ENCODE measurements at places on chromosomes 2 and 18. TPM values are rescaled to one million over a fixed set of nuclear protein-coding genes. Genes with fewer than 3 reads are reported as not detected.

GRCh38 chr2:112776113-112776512 lies 8.2 kb downstream of the IL1A start:
- H3K4me1 ChIP-seq, result peaks cover 10% of the 10 kb centered on the region
- H3K36me3 ChIP-seq, result no peaks in the 10 kb centered on the region
- no peak overlapping the region for H3K27ac ChIP-seq
- no peak for DNase-seq
- H3K27me3 ChIP-seq, result no peaks in the 10 kb centered on the region

DNA sequence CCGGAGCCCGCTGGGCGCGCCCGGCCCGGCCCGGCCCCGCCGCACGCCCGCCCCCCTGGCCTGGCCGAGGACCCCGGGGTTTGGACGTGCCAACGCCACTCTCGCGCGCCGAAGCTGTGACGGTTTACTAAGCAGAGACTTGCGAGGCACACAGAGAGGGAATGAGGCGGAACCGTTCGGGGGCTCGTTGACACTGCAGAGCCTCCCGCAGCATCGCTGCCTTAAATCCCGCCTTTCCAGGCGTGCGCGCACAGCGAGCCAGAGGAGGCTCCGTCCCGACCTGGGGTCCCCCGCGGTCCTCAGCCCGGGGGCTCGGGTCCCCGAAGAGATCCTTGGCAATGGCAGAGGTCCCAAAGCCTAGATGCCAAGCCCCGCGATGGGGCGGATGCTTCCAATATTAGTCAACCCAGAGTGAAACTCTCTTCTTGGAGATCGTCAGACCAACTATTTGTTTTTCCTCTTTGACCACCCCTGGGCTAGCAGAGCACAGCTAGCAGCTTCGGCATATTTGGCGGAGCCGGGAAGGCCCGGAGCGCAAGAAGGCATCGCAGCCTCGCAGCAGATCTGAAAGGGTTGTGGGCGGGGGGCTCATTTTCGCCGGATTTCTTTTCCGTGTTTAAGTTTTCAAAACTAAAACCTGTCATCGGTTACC lies at the start of gene ZNF385B:
Gene ZNF385B (minus strand): TSS at position 197 of the 652 bp plus-strand sequence.
- DNase-seq, result no peak
- no peak within 1 kb of the TSS for H3K27ac ChIP-seq
- H3K27me3 ChIP-seq, result peaks cover 17% of the 10 kb centered on the region

- no peak for DNase-seq
- no peak overlapping the region for H3K4me3 ChIP-seq
- H3K4me1 ChIP-seq, result peaks cover 10% of the 10 kb centered on the region
- H3K27ac ChIP-seq, result no peak overlapping the region
- peaks cover 2% of the 10 kb centered on the region for H3K36me3 ChIP-seq
Observed at GRCh38 chr2:8242739-8243138, 439.1 kb upstream of the ID2 start.

GRCh38 chr2:204205538-204205937 lies 269.0 kb downstream of the ICOS start:
- H3K27ac ChIP-seq, result no peak overlapping the region
- H3K36me3 ChIP-seq, result no peaks in the 10 kb centered on the region
- no peaks in the 10 kb centered on the region for H3K4me1 ChIP-seq
- H3K4me3 ChIP-seq, result no peak overlapping the region
- peaks cover 2% of the 10 kb centered on the region for H3K27me3 ChIP-seq

Gene MREG
- 6.8 TPM for total RNA-seq

DNA sequence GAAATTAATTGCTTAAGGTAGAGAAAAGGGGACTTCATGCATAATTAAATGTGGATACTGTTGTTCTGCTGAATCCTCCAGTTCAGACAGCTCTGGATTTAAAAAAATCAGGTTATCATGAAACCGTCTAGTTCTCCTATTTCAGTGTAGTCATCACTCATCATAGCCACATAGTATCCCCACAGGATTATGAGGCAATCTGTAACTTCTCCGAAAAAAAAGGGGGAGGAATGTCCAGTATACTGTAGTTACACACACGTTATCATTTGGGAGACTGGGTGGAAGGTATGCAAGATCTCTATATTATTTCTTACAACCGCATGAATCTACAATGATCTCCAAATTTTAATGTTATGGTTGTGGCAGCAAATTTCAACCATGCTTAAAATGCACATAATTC lies 114.0 kb downstream of the HIBCH start:
- H3K27me3 ChIP-seq, result no peaks in the 10 kb centered on the region
- DNase-seq, result no peak
- peaks cover 13% of the 10 kb centered on the region for H3K36me3 ChIP-seq

DNA sequence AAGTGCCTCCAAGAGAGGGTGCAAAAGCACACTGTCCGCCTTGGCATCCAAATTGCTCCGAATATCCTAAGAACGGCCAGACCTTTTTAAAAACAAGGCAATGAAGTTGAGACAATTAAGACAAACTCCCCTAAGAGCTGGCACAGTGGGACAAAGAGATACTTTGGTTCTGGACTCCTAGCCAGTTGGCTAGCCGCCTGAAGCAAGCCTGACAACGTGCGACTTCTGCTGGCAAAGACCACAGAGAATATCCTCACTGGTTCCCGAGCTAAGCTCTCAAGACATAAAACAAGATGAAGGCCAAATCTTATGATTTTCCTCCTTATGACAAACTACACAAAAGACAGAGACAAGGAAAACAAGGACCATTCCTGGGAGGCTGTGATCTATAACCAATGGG lies 32.7 kb downstream of the CHRNA1 start:
- no peak overlapping the region for H3K4me3 ChIP-seq
- peaks cover 12% of the 10 kb centered on the region for H3K4me1 ChIP-seq
- H3K36me3 ChIP-seq, result no peaks in the 10 kb centered on the region
- DNase-seq, result no peak
- peaks cover 18% of the 10 kb centered on the region for H3K27me3 ChIP-seq

DNA sequence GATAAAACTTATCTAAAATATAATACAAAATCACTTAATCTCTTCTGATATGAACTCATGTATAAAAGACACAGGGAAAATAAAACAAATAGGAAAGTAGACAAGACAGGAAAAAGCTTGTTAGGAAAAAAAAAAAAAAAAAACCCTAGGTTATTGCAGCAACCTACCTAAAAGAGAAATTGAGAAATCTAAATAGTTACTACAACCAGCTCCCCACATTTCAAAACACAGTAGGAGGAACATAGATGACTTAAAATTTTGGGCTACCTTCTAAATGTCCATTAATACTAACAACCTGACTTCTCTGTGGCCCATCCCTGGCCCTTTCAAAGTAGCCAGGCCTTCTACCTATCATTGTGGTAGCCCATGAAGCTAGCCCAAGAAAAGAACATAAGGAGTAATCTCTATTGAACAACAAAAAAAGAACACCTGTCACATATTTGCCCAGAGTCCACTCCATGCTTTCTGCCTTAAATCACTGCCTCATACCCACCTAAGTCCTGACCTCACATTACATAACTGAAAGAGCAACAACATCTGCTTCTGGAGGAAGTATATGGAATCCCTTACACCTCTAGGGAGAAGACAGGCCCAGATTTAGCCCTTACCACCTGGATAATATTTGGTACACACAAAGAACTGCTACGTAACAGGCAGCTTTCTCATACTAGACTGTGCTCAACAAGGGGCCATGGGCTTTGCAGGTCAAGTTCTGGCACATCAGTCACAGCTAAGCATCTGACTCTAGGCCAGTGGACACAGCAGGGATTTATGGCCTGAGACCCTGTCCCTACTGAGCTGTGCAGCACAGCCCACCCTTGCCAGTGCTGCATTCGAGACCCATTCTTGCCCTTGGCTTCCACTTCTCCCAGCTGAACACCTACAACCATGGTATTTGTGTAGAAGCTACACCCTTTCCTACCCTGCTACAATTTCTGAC lies 8.5 kb downstream of the SUCLG1 start:
- H3K4me1 ChIP-seq, result no peaks in the 10 kb centered on the region
- peaks cover 5% of the 10 kb centered on the region for H3K36me3 ChIP-seq
- no peak overlapping the region for H3K4me3 ChIP-seq
- DNase-seq, result no peak
- H3K27me3 ChIP-seq, result no peaks in the 10 kb centered on the region

- H3K27ac ChIP-seq, result no peak overlapping the region
- no peaks in the 10 kb centered on the region for H3K36me3 ChIP-seq
- H3K4me3 ChIP-seq, result no peak overlapping the region
- no peaks in the 10 kb centered on the region for H3K4me1 ChIP-seq
- DNase-seq, result no peak
Observed at GRCh38 chr2:140639628-140640027, 1491.2 kb downstream of the LRP1B start.

Gene GCG
- total RNA-seq, result not detected

DNA sequence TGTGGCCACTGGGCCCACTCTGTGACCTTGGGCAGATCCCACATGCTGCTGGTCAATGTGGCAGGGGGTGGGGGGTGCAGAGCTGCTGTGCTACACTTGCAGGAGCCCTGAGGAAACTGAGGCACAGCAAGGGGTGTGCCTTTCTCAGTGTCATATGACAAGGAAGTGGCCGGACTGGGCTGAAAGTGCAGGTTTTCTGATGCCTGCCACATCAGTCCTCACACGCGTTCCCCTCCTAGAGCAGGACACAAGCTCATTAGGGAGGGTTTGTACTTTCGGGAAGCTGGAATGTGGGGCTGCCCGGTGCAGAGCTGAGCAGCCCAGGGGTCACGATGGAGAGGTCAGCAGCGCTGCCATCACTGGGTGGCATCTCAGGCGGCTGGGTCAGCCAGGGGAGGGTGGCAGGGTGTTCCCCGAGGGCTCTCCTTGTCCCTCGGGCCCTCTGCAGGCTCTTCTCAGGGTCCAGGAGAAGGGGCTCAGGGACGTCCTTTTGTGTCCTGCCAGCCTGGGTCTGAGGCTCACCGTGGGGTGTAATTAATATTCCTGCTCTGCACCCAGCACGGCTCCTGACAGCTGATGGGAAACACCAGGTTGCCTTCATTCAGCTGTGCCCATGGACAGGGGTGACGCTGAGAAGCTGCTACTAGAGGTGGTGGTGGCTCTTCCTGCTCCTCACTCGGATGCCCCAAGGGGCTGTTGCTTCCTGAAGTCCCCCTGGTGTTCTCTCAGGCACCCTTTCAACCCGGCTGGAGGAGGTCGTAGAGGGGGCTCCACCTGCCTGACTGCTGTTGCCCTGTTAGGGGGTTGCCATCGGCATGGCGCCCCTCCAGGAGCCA lies 62.1 kb upstream of the HDAC4 start:
- no peak overlapping the region for H3K4me3 ChIP-seq
- H3K27me3 ChIP-seq, result no peaks in the 10 kb centered on the region
- no peak for DNase-seq
- H3K4me1 ChIP-seq, result peaks cover 12% of the 10 kb centered on the region
- no peak overlapping the region for H3K27ac ChIP-seq

Gene CCDC102B
- 6.9 TPM for total RNA-seq

Gene FLACC1
- total RNA-seq, result 5.2 TPM

Gene SCN3A
- total RNA-seq, result not detected

GRCh38 chr2:241673189-241673663 lies 13.4 kb downstream of the DTYMK start:
- H3K4me3 ChIP-seq, result no peak overlapping the region
- no peak for DNase-seq
- H3K36me3 ChIP-seq, result peaks cover 37% of the 10 kb centered on the region
